ENCODE measurements at places on chromosomes 2 and 18.

- no peak for DNase-seq
Observed at GRCh38 chr2:30986231-30986580, 152.0 kb downstream of the GALNT14 start.

DNA sequence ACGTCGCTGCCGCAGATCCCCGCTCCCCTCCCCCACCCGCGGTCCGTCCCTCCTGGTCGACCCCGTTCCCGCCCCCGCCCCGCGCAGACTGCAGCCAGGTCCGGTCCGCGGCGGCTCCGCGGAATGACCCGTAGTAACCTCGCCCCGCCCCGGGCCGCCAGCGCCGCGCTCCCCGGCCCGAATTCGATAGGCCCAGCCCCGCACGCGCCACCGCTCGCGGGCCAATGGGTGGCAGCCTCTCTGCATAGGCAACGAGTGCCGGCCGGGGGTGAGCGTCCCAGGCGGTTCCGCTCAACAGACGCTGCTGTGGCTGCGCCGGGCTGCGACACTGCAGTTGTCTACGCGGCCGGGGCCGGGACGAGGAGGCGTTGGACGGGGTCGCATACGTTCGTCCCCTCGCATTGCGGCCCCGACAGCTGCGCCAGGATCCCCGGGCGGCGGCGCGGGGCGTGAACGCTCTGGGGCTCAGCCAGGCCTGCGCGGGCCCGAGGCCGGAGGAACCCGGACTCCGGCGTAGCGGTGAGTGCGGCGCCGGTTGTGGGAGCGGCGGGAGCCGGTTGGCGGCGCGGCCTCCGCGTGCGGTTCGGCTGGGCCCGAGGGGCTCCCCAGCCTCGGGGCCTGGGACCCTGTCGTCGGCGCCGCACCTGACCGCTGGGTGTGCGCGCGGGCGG is at the start of gene ACSL3:
Gene ACSL3 (plus strand): TSS at position 297 of the 671 bp plus-strand sequence. CDS start 47,737 bp downstream, outside the sequence.
- DNase-seq, result peak; percentile 99

GRCh38 chr2:15049096-15049993 is 416.8 kb downstream of the LRATD1 start:
- no peak for DNase-seq

- DNase-seq, result peak; percentile 63
Observed at GRCh38 chr2:216620786-216621185, 12.4 kb upstream of the IGFBP2 start.

- DNase-seq, result no peak
Observed at GRCh38 chr2:138389063-138389462, 112.5 kb upstream of the SPOPL start.

DNA sequence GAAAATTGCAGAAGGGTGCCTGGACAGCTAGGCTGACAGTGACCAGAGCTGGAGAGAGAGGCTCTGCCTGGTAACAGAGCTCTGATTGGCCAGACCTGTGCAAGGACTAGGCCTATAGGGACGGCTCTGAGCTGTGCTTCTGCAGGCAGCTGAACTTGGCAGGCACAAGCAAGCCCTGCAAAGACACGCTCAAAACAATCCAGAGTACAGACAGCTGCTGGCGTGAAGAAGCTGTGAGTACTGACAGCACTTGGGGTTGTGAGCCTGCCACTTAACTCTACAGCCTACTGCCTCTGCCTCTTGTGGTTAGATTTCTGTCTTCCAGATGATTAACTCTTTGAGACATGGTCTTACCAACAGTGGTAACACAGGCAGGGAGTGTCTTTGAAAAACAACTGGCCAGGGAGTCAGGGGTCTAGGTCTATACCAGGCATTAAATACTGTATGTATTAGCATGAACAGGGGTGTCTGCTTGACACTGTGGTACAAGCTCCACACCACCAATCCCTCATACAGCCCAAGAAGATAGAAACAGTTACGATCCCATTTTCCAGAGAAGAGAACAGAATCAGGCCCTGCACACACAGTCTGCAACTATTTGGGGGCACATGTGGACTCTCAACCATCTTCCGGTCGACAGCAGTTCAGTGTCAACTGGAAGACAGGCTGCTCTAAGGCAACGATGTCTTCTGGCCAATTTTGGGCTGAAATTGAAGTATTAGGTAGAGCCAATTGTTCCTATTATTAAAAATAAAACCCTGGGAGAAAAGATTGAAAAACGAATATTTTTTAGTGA is 568.4 kb downstream of the TNS1 start:
- peak; percentile 82 for DNase-seq

DNA sequence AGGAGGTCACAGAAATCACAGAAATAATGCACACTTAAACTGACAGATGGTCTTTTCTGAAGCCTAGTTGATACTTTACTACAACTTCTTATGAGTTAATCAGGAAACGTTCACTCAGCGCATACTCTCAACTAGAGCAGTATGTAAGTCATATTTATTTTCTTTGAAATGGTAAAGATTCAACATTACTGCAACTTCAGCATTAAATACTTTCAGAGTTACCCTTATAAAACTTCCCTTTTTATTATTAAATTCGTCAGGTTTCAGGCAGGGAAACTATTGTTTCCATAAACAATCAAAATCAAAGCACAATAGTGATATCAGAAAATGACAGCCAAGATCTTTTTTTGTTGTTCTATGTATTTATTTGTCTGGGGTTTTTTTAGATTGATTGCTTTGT is 222.6 kb upstream of the RND3 start:
- DNase-seq, result no peak

DNA sequence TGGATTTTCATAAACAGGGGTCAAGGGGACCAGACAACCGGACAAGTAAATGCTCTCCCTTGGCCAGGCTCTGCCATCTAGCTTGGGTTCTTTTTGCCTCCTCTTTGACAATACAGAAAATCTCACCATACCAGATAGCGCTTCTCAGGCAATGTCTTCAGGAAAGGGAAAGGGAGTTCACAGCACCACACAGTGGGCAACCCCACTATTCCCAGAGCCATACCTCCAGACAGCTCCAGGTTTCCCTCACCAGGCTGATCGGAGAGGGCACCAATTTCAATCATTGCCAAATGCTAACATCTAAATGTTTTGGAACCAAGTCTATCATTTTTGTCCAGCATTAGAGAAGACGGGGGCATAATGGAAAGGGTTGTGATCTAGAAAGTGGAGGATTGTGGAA is 28.1 kb downstream of the CCDC68 start:
- no peak for DNase-seq

DNA sequence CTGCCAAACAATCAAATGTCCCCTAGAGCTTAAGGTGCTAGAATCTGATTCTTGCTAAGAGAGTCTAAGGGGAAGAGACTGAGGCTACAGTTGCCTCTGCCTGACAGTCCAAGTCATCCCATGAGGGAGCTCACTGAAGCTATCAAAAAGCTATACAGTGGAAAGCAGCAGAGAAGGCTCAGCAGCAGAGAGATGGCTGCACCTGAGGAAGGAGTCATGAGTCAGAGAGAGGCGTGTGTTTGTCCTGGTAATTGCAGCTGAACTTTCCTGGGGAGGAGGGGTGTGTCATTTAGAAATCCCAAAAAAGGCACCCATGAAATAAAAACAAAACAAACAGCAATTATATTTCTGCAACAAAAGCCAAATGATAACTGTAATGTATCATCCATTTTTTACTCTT is 305.2 kb upstream of the UBE2E3 start:
- no peak for DNase-seq

- DNase-seq, result no peak
Observed at GRCh38 chr2:213016984-213017351, 134.4 kb downstream of the IKZF2 start.

GRCh38 chr2:172885996-172886395 is 150.4 kb downstream of the RAPGEF4 start:
- DNase-seq, result no peak

DNA sequence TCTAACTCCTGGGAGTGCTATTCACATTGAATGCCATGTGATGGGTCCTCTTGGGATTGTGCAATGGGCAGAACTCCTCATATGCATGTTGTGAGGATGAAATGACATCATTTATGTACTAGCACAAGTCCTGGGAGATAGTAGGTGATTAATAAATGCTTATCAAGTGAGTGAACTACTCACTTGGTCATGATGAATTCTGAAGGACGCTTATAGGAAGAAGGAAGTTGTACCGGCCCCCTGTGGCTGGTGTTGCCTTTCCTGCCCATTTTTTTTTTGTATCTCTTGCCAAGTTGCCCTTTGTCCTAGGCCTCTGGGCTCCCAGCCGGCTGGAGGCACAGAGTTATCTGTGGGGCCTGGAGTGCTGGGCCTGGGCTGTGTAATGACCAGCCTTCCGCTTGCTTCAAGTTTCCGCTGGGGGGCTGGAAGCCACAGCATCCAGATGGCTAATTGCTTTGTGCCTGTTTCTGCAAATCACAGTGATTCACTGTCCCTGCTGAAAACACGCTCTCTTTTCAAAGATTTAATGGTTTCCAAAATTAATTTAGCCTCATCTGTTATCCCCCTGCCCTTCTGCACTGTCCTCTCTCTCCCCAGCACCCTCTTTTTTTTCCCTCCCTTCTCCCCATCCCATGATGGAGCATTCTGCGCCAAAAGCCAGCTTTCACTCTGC is 33.7 kb upstream of the MRPL33 start:
- DNase-seq, result no peak

DNA sequence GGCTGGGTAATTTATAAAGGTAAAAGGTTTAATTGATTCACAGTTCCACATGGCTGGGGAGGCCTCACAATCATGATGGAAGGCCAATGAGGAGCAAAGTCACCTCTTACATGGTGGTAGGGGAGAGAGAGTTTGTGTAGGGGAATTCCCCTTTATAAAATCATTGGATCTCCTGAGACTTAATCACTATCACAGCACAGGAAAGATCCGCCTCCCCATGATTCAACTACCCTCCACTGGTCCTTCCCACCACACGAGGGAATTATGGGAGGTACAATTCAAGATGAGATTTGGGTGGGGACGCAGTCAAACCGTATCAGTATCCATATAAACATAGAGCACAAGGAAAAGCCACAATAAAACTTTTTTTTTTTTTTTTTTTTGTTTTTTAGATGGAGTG is 172.6 kb upstream of the PIEZO2 start:
- no peak for DNase-seq

GRCh38 chr18:10789180-10789579 is 263.4 kb downstream of the NAPG start:
- no peak for DNase-seq

DNA sequence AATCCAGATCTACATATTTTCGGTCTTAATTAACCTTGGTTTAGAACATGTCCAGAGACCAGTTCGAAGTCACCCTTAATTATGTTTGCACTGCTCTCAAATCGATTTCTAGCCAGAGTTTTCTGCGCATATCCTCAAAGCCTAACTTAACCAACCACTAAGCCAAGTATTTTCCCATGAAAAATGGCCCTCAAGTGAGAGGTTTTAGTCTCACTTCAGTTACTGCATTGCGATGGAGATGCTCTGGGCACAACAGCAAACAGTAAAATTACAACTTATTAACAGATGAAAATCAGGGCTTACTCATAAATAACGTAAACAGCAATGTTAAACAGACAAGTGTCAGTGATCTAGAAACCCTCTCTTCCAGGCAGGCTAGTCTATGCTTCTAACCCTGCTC is 4.5 kb downstream of the RTN4 start:
- no peak for DNase-seq

DNA sequence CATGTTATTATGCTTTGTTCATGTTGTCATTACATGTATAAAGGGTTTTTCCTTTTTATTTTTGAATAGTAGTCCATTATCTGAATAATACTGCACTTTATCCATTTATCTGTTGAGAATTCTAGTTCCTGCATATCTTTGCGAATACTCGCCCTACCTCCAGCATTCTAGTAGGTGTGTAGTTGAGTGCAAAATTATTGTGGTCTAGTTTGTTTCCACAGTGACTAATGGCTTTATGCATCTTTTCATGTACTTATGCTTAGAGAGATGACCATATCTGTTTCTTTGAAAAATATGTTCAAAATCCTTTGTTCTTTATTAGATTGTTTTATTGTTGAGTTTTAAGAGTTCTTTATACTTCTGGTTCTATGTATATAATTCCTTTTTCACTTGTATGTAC is 48.8 kb downstream of the EIF5B start:
- no peak for DNase-seq

DNA sequence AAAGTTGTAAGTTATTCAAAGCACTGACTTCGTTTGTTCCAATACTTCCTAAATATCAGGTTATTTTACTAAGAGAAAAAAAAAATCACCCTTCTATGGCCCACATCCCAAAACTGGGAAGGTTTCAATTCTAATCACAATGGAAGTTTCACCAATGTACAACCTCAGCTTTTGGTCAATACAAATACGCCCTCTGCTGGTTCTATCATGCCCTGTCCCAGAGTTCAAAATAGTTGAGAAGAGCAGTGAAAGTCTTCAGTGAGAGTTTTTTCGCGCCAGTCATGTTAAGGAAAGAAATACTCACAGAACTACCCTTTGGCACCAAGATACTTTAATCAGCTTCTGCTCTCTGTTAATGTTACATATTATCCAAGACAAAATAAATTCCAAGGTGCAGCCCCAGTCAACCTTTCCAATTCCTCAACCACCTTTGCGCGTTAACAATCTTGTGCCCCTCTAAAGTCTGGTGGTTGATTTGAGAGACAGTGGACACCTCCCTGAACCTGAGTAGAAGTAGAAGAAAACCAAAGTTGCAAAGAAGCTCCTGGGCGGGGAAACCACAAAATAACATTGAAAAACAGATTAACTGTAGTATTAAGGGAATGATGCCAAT is 59.9 kb downstream of the SUMO1 start:
- DNase-seq, result peak; percentile 55
